Right lobe of liver (tissue), 6 donors: ENCODE measurements at places on chromosomes 6 and 20. TPM values are rescaled to one million over a fixed set of nuclear protein-coding genes. Genes with fewer than 3 reads are reported as not detected.
A peak's percentile ranks its signal among the peaks of the same experiment; 100 is the strongest.

DNA sequence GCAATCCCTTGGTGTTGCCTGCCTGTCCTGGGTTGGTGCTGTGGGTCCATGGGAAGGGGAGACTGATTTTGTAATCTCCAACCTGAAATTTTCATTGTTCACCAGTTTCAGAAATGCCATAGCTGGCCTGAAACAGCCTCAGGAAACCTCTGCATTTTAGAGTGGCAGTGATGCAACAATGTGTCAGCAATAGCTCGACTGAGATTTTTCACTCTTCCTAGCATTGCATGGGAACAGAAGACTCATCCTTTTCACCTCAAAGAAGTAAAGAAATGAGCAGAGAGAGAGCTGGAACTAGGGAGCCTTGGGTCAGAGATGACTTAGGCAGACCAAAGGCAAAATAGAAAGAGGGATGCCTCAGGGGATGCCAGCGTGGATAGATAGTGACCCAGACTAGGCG, 23.7 kb upstream of the TMEM14A start:
- DNase-seq: no peak

GRCh38 chr6:87936065-87936464, 111.6 kb upstream of the SPACA1 start:
- DNase-seq: no peak

The TRIM40 gene
- not detected for total RNA-seq

The SIRPD gene
- total RNA-seq: not detected

DNA sequence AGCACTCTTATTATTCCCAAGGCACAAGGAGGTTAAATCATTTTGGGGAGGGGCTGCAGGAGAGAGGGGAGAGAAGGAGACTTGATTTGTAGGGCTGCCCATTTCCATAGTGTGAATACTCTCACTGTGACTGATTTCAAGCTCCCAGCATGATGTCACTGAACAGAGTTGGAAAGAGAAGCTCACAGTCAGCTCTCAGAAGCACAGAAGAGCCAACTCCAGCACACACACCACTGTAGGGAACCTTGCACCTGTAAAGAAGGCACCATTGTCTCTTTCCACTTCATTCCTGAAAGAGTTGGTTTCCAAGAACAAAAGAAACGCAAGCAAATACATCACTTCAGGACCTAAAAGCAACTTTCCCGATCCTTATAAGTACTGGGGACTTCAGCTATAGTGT, 12.7 kb upstream of the STK35 start:
- DNase-seq: no peak

GRCh38 chr6:81093051-81093450, 659.4 kb downstream of the TENT5A start:
- no peak for DNase-seq

DNA sequence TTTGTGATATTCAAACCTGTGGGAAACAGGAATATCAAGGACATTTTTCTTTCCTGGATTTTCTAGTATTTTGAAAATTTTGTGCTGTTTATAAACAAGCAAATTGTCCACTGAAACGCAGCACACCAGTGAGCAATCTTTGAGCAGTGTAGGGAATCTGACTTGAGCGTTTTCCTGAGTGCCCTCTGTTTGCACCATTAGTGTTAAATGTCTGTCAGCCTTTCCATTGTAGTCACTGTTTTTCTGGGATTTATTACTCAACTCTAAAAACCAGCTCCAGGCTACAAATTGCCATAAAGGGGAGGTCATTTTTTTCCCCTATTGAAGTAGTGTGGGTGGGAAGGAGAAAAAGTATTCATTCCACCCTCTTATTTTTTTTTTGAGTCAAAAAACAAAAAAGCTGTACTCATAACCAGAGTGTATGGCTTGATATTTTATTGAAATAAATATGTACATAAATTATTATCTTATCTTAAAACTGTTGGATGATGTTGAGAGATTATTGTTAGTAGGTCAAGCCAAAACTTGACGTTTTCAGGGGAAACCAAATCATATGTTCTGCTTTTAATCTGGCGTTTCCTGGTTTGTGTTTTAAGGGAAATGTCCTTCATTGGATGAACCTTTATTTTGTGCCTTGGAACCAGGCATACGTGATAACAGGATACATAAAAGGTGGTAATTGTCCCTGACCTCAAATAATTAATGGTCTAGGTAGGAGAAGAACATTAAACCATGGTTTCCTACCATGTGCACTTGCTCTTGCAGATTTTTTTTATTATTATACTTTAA, 51.8 kb downstream of the TSHZ2 start:
- DNase-seq: no peak

GRCh38 chr20:58628491-58629214, 22.4 kb upstream of the STX16 start:
- DNase-seq: no peak

- DNase-seq: no peak
Observed at GRCh38 chr20:60180986-60181385, 222.8 kb downstream of the CDH26 start.

The SAMD3 gene
- total RNA-seq: 0.64 TPM

DNA sequence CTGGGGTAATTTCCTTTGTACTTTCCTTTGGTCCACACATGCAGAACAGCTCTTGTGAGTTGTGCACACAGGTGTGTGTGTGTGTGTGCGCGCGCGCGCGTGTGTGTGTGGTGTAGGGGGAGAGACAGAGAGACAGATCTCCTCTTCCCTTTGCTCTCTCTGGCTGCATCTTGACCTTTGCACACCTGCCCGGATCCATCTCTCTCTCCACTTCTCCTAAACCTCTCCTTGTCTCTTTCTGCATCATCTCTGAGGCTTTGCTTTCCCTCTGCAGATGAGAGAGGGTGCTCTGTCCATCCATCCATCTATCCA, 67.0 kb downstream of the SRC start:
- no peak for DNase-seq

The TAB2 gene
- 33.1 TPM for total RNA-seq

The SSTR4 gene
- total RNA-seq: not detected

The SYCP2L gene
- total RNA-seq: not detected

GRCh38 chr6:122222761-122223160, 176.7 kb upstream of the HSF2 start:
- DNase-seq: no peak

DNA sequence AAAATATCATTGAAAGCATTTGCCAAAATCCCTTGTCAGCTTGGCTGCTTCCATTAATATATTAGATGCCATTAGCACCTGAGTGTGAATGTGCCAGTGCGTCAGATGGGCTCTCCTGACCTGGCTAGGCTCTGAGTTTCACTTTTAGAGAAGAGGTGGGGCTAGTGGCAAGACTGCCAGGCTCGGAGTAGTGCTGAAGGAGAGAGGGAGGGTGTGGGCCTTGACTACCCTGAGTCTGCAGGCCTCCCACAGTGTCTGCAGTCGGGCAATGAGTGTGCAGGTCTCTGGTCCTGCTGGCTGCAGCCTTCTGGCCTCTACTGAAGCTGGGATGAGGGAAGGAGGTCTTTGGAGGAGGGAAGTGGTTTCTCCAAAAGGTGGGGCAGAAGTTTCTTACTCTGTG, 34.6 kb upstream of the PNPLA1 start:
- no peak for DNase-seq

The FAM83C gene
- not detected for total RNA-seq

DNA sequence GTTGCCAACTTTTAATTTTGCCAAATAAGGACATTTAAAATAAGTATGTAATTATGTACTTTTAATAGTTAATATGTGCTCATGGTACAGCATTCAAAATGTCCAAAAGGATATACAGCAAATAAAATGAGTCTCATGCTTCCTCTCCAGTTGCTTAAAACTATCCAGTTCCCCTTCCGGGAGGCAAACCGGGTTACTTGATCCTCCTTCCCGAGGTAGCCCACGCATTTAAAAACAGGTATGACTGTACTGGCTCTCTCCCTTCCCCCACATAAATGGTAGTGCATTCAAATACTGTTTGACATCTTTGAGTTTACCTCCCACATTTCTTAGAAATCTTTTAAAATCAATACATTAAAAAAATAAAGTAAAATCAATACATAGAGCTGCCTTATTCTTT, 66.4 kb downstream of the PHF20 start:
- no peak for DNase-seq

GRCh38 chr6:111890988-111891387, 17.7 kb upstream of the FYN start:
- no peak for DNase-seq

- DNase-seq: no peak
Observed at GRCh38 chr6:96522465-96523009, 931 bp downstream of the UFL1 start.

The WFDC5 gene
- not detected for total RNA-seq

GRCh38 chr20:47531458-47531857, 29.8 kb downstream of the NCOA3 start:
- DNase-seq: no peak

- DNase-seq: no peak
Observed at GRCh38 chr20:61692479-61692878, 373.2 kb downstream of the TAF4 start.

DNA sequence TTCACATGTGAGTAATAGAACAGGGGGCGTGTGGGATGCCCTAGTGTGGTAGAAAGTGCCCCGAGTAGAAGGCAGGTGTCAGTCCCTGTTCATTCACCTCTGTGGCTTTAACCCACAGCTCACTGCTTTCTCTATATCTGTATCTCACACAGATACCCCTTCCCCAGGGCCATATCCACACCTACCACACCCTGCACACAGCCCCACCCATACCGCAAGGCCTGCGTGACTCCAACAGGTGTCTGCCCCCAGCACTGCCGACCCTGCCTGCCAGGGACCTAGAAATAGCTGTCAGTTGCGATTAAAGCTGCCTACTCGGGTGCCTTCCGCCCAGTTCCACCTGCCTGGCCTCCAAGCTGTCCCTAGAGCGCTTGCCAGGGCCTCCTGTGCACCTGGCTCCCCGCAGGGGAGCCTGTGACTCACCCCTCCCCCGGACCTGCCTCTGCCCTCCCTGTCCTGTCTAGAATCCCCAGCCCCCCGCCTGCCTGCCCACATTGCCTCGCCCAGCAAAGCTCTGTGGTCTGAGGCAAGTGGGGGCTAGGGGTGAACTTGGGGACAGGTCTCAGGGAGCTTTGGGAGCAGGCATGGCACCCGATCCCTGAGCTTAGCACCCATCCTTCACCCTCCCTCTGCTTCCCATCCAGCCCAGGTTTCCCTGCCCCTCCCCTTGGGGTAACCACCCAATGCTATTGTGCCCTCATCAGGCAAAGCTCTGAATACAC, 38.3 kb upstream of the ID1 start:
- no peak for DNase-seq

The RBM12 gene
- total RNA-seq: 13.3 TPM

The SMPDL3A gene
- total RNA-seq: 42.1 TPM

- DNase-seq: no peak
Observed at GRCh38 chr20:10357061-10357708, 76.8 kb downstream of the MKKS start.

The EFCAB8 gene
- not detected for total RNA-seq

The MEI4 gene
- 0.20 TPM for total RNA-seq

- no peak for DNase-seq
Observed at GRCh38 chr6:163777716-163778115, 363.2 kb downstream of the QKI start.

DNA sequence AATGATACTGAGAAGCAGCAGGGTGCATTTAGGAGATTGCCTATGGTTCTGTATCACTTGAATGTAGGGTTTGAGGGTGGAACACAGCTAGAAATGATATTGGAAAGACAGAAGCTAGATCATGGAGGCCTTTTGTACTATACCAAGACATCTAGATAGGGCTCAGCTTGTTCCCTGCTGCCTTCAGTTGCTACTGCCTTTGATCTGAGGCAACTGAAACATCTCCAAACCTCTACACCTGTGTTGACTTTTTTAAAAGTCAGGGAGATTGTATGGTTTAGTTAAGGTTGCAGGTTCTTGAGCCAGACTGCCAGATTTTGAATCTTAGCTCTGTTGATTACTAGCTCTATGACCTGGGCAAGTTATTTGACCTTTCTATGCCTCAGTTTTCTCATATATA, 12.7 kb downstream of the BLTP3A start:
- DNase-seq: no peak

DNA sequence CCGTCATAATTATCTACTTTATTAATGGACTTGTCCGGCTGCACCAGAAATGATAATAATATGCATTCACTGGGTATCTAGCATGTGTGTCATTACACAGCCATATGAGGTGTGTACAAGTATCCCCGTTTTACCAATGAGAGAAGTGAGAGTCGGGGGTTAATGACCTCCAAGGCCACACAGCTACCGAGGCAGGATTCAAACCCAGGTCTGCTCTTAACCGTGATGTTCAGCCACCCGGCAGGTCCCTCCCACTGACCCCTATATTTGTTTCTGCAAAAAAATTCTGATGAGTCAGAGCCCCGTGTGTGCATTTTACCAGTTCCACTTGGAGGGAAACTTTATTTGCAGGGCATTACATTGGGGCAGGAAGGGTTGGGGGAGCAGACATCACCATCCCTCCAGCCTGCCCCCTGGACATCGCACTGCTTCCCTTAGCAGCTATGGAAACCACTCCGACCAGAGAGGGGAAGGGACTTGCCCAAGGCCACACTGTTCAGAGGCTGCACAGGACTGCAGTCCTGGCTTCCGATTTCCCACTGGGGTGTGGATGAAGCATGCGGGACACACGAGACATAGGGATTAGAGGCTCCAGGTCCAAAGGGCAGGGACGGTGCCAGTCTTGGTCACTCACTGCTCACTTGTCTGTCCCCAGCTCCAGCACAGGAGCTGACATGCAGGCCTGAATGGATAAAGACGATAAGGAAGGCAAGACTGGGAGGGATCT, 10.1 kb upstream of the SRC start:
- DNase-seq: no peak

The MYL9 gene
- total RNA-seq: 17.0 TPM

- DNase-seq: peak; percentile 78
Observed at GRCh38 chr6:28258877-28259777, at the start of gene NKAPL. NKAPL (plus strand) TSS chr6:28259297; CDS start chr6:28259372, 75 bp downstream.

DNA sequence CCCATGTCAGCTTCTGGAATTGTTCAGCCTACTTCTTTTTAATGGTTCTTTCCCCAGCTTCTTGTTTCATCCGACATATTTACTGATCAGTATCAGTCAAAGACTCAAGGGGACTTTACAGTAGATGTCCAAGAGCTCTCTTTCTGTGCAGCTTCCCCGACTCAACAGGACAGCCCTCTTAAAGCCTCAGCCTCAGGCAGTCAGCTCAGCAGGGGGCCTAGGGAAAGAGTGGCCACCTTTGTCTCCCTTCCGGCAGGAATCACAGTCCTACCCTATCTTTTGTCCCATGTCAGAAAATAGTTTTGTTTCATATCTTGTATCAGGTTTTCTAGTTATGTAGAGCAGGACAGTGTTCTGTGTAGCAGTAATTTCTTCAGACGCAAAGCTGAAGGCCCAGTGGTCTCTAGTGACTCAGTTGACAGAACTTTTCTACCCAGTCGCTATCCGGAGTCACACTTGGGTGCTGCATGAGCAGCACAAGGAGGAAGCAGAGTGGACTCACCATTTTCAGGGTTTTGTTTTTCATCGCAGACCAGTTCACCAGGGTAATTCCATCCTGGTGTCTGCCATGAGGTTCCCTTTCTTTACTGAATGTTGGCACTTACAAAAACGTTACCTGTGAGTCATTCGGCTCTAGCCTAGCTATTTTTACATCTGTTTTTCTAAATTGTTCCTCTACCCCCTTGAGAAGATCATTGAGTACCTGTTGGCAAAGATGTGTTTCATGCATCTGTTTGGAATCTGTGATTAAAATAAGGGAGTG, 47.7 kb downstream of the SPATA2 start:
- DNase-seq: no peak

The SMIM28 gene
- not detected for total RNA-seq
